Inflammatory macrophage treated with lipopolysaccharide for 1 hour (primary cell): ENCODE measurements at places on chromosomes 2 and 18.

DNA sequence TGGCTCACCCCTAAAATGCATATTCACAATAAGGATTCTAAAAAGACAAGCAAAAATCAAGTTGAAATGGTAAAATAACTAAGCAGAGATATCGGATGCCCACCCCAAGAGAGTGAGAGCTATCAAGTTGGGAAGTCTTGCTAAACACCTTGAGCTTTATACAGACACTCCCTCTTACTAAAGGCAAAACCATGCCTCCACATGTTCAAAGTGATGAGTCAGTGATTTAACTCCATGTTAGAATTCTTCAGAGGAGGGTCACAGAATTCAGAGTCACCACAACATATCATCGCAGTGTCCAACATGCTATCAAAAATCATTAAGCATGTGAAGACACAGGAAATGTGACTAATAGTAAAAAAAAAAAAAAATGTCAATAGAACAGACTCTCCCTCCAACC is 20.6 kb upstream of the ST8SIA3 start:
- DNase-seq = no peak

- no peak for DNase-seq
These were observed 17.7 kb upstream of the SEMA4C start for GRCh38 chr2:96887493-96888012.

DNA sequence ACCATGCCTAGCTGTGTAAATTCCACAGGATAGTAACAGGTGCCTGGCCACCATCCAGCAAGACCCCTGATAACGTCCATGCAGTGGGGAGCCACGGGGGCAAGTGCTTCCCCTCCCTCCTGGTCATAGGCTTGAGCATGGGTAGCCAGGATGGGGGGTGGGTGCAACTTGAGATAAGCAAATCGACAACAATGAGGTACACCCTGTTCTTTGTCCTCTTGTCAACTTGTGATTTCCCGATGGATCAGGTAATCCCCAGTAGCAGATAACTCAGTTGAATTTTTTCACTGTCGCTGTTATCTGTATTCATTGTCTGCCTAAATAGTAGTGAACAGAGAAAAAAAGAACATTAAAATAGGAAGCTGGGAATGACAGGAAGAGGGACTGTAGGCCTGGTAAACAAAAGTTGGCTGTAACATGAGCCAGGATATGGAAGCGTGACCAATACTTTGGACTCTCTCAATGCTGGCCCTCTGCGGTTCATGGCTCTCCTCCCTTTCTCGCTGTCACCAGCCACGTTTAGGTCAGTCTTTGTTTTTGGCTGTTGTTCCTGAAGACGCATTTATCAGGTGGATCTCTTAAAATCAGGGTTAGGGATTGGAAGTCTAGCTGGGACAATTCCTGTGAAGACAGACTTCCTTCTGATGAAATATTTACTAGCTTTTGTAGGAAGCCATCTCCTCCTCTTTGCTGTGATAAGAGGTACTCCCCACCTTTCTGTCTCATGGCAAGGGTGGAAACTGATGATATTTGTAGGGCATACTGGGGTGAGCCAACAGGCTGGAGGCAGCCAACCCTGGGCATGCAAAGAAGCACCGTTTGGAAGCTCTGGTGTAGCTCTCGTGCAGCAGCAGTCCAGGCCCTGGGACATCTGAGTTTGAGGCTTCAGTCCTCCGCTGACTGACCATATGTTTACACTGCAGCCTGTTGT is 42.4 kb downstream of the TCF7L1 start:
- DNase-seq = no peak

DNA sequence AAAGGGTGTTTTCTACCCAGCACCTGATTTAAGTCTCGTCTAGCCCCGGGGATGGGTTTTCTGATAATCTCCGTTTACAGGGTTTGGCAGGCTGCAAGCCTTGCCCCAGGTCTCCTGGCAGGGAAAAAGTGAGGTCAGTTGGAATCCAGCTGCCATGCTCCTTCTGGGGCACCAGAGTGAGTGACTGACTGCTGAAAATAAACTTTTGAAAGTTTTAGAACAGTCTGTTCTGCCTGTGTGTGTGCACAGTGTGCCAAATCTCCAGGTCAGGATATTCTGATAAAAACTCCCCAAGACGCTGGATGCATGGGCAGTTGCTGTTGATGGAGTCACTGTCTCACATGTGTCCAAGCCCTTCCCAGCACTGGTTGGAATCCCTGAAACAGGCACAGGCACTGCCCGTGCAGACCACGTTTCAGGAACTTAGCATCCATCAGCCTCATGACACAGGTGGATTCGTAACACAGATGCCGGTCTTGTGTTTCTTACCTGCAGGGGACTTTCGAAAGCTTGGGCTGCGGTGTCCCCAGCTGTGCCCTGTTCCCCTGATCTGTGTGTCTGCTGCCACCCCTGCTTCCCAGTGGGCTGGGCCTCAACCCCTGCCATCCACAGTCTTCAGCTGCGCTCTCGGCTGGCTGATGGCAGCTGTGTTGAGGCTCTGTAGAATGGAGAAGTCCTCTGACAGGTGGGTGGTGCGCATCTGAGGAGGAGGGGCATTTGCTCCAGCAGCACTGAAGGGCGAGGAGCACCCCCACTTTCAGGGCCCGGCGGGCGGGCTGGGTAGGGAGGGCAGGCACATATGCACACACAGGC is 65.0 kb downstream of the SH3RF3 start:
- no peak for DNase-seq

DNA sequence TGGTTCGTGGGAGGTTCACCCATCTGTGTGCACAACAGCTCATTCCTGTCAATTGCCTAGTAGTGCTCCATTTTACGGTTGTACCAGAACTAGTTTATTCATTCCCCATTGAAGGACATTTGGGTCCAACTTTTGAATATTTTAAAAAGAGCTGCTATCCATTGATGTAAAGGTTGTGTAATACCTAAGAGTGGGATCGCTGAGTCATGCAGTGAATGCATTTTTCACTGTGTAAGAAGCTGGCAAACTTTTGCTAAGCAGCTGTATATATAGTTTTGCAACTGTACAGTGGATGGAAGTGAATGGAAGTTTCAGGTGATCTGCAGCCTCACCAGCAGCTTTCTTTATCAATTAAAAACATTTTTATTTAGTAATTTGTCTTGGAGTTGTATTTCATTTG is 104.5 kb downstream of the DCDC2C start:
- DNase-seq = no peak
